ENCODE measurements at places on chromosomes 5 and 9.
A peak's percentile ranks its signal among the peaks of the same experiment; 100 is the strongest.

DNA sequence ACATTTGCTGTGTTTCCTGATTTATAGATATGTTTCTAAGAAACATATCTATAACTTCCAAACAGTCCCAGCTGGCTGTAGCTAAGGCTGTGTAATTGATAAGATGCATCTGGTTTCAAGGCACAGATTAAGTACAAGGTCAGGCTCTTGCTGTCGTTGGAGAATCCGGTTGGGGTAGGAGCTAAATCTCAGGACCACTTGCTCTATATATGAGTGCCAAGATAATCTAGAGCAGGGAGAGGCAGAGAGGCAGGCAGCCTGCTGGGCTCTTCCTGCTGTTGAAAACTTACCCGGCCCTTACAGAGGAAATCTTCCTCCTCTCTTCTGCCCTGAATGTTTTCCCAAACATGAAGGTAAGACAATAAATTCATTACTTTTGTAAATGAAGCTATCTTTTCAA lies at the start of gene C7:
Gene C7, plus strand, starts transcription at position 234 of the 400 bp plus-strand sequence. Its CDS starts 114 bp downstream, at position 348.
- ATAC-seq: peak; percentile 19

DNA sequence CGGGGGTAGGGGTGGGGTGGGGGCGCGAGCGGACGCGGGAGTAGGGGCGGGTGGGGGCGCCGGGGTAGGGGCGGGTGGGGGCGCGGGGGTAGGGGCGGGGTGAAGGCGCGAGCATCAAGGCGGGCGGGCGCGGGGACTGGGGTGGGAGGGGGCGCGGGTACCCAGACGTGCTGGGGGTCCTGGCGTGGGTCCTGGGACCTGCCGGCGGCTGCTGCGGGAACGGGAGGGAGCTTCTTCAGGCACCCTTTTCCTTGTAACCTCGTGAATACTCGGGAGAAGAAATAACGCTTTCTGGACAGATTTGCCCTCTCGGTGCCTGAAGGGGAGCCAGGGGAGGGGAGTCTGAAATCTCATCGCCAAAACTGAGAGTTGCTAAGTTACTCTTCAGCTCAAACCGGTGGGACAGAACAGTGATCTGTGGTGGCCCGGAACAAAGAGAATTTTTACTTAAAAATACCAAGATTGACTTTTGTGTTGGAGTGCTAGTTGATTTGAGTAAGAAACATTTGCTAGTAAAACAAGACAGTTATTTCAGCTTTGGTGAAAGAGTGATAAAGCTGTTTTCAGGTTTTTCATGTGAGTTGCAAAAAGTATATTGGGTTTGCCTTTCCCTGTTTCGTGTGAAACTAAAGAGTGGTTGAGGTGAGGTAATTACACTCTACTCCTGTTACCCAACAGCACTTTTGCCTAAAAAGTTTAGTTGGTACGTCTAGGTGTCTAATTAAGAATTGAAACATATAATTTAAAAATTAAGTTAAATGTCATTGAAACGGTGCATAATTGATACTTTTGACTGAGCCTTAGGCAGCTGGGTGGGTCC lies 643 bp downstream of the PLEKHG4B start:
- no peak for ATAC-seq

- peak; percentile 15 for ATAC-seq
These were observed 197.0 kb downstream of the DRD1 start for GRCh38 chr5:175246889-175247520.

- peak; percentile 79 for ATAC-seq
These were observed 20.9 kb upstream of the ARHGAP26 start for GRCh38 chr5:142749321-142749720.

DNA sequence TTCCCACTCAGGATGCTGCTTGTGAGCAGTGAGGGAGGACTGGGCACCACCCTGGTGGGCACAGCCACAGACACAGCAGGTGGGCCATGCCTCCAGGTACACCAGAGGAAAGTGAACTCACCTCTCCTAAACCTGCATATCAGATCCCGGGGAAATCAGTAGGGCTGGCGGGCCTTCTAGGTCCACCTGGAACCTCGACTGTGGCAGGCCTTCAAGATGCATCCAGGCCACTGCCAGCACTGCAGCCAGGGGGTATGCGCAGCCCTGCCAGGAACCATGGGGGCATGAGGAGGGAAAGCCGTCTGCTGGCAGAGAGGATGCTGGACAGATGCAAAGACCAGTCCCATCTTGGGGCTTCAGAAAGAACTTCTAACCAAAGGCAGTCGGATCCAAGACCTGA lies 270.6 kb upstream of the IRX4 start:
- ATAC-seq: no peak

- no peak for ATAC-seq
These were observed 652.6 kb downstream of the CCDC171 start for GRCh38 chr9:16205455-16205854.

GRCh38 chr5:159230657-159231056 lies 21.3 kb upstream of the RNF145 start:
- ATAC-seq: no peak

DNA sequence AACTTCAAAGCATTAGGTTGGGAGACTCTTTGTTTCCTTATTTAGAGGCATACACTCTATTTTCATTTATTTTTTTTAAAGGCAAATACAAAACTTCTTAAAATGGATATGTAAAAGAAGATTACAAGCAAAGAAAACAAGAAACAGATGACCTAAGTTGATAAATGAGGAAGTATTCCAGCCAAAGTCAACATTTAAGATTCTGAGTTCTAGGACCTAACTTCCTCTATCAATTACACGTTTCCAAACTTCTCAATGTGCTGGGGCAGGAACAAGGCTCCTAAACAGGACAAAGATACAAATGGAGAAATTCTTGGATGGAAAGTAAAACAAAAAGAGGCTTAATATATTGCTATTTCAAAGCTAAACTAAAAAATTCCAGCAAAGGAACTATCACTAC lies 89.5 kb downstream of the TLE1 start:
- ATAC-seq: peak; percentile 46

DNA sequence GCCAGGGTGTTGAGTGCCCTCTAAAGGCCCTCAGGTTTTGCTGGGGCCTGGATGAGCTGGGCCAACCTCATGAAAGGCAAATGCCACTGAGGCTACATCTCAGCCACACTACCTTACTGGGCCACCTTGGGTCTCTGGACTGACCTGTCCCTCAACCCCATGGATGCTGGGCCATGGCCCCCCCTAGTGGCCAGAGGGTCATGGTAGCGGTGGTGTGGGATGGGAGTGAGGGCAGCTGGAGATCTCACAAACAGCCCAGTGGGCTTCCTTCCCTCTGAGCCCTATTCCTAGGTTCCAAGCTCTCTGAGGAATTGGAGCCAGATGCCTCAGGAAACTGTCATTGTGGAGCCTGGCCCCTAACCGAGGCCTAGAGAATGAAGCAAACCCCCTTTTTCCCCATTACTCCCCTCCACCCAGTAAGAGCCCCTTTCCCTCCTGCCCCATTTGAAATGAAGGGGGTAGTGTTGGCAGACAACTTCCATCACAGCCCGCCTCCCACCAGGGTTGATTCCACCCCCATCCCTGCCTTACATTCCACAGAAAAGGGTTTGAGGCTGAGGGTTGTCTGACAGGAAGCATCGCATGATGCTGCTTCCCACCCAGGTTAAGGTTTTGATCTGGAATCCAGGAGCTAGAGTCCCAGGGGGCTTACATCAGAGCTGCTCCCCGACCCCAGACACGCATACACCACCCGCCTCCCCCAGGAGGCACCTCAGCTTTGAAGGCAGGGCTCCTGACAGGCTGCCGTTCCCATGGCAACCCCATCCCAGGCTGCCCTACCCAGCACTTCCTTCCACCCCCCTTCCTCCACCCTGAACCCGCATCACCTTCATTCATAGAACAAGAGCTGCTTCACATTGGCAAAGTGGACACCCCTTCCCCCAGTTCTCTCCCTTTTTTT lies 63.9 kb downstream of the PCDH1 start:
- ATAC-seq: peak; percentile 95

DNA sequence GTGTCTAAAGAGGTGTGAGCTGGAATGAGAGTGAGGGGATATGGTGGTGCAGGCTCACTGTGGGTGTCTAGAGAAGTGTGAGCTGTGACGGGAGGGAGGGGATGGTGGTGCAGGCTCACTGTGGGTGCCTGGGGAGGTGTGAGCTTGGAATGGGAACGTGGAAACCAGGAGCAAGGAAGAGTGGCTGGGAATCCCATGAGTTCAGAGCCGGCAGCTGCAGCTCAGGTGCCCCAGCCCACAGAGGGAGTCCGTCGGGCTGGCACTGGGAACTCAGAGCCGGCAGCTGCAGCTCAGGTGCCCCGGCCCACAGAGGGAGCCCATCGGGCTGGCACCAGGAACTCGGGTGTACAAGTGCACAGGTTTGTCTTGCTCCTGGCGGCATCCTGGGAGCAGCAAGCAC lies 45.6 kb downstream of the IRX2 start:
- no peak for ATAC-seq

- no peak for ATAC-seq
These were observed 195.5 kb downstream of the DRD1 start for GRCh38 chr5:175248416-175248905.

DNA sequence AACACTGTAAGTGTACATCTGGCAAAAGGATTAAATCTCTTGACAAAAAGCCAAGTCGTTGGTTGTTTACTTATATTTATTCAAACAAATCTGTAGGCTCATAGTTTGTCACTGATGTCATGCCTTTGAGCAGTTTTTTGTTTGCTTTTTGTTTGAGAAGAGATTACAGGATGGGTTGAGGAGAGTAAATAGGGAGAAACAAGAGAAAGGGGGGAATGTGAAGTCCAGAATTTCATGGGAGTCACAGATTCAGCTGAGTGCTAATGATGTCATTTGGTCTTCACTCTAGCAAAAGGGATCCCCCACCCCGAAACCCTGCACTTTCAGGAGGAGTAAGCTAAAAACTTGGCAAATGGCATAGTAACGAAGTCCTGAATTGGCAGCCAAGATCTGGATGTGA lies 337.4 kb downstream of the GLIS3 start:
- peak; percentile 26 for ATAC-seq

DNA sequence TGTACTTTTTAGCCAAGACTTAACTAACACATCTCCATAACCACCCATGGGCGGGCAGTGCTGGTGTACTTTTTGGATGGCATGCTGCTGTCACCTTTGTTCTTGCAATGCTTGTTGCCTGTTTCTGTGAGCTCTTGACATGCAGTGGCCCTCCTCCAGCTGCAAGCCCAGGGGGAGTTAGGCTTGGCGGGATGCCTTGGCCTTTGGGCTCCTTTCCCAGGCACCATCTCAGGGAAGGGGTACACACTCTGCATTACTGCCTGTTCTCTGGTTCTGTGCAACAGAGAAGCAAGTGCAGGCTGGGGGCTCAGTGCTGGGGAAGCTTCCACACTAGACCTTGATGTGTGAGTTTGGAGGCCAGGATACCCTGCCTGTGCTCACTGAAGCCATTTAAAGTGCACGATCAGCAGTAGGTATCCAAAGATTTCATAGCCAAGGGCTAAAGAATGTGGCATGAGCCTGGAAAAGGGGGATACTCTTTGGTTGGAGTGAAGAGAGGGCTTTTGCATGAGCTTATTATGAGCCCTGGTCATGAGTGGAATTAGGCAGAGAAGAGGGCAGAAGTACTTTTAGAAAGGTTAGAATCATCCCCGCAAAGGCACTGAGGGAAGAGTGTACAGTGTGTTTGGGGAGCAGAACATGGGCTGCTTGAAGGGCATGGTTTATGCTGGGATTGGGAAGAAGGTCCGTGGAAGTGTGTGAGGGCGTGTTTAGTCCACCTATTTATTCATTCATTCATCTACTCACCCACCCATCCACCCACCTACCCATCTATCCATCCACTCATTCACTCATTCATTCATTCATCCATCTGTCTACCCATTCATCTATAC lies 22.5 kb downstream of the PSAT1 start:
- ATAC-seq: no peak

DNA sequence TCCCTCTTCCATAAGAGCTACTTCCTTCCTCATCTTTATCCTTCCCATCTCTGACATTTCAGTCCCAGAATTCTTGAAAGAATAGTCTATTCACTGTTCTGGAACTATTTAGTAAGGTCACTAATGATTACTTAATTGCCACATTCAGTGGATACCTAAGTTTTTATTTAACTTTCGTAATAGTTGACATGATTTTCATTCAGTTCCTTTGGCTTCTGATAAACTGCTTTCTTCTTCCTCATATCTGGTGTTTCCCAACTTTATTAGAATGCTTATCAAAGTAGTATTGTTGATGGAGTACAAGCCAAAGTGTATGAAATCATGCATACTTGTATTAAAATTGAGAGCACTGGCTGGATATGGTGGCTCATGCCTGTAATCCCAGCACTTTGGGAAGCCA lies 10.8 kb downstream of the UBE2D2 start:
- no peak for ATAC-seq

GRCh38 chr9:26157411-26157810 lies 479.2 kb upstream of the TUSC1 start:
- no peak for ATAC-seq

DNA sequence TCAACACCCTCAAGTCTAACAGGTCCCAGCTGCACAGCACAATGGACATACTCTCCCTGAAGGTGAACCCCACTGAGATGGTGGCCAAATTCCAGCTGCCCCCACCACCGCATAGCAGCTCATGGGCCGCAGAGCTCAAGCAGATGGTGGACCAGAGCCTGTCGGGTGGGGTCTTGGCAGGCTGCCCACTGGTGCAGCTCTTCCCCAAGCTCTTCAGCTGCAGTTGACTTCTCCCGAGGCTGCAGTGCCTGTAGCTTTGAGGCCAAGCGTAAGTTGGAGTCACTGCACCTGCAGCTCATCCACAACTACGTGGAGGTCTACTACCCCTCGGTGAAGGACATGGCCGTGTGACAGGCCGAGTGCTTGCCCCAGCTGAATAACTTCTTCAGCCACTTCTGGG lies 56.6 kb upstream of the SPTLC1 start:
- ATAC-seq: no peak

DNA sequence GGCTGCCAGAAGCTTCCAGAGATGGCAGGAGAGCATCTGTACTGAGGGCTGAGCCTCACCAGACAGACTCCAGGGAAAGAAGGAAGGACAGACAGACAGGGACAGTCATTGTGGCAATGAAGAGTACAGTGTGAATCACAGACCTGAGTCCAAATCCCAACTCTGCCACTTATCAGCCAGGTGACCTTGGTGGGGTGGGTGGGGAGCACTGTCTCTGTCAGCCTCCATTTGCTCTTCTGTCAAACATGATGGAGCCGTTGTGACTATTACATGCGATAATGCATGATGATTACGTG lies 85.9 kb upstream of the FSTL4 start:
- ATAC-seq: no peak

DNA sequence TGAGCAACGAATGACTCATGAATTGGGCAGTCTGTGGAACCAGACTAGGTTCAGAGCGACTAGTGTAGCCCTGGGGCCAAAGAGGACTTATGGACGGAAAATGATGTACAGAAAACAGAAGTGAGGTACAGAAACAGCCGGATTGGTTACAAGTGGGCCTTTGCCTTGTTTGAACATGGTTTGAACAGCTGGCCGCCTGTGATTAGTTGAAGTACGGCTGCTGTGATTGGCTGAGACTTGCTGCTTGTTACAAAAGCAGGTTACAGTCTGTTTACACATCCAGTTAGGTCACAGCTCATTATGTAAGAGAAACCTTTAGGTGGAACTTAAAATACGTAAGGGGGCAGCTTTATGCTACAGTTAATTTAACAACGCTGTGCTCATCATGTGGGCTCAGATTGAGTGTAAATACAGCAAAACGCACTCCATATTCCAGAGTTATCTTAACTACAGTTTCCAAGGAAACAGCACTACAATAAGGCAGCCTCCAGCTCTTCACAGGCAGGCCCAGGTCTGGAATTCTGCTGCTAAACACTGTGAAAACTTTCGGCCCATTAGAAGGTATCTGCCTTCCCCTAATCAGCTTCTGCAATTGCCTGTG lies 6.5 kb downstream of the AMACR start:
- ATAC-seq: no peak

All from SK-N-SH treated with all-trans-retinoic acid at 6 μM for 48 hours (cell line).